ENCODE measurements at places on chromosomes 3 and 15. TPM values are rescaled to one million over a fixed set of nuclear protein-coding genes. Genes with fewer than 3 reads are reported as not detected.

The ZBTB47 gene
- 137 TPM for total RNA-seq

DNA sequence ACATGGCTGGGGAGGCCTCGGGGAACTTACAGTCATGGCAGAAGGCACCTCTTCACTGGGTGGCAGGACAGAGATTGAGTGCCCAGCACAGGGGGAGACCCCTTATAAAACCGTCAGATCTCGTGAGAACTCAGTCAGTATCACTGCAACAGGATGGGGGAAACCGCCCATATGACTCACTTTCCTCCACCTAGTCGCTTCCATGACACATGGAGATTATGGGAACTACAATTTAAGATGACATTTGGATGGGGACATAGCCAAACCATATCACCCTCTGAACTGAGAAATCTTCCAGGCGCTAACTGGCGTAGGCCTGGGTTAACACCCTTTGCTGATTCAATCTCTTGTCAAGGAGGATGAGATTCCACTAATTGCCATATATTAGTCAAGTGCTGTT, 392.3 kb downstream of the FEZF2 start:
- no peaks in the 10 kb centered on the region for H3K36me3 ChIP-seq
- no peak for DNase-seq
- H3K27ac ChIP-seq, result no peak overlapping the region
- H3K4me3 ChIP-seq, result no peak overlapping the region
- H3K4me1 ChIP-seq, result peaks cover 49% of the 10 kb centered on the region

The PARP14 gene
- total RNA-seq, result 104 TPM

The LMOD3 gene
- 128 TPM for total RNA-seq

The IQCF5 gene
- total RNA-seq, result not detected

DNA sequence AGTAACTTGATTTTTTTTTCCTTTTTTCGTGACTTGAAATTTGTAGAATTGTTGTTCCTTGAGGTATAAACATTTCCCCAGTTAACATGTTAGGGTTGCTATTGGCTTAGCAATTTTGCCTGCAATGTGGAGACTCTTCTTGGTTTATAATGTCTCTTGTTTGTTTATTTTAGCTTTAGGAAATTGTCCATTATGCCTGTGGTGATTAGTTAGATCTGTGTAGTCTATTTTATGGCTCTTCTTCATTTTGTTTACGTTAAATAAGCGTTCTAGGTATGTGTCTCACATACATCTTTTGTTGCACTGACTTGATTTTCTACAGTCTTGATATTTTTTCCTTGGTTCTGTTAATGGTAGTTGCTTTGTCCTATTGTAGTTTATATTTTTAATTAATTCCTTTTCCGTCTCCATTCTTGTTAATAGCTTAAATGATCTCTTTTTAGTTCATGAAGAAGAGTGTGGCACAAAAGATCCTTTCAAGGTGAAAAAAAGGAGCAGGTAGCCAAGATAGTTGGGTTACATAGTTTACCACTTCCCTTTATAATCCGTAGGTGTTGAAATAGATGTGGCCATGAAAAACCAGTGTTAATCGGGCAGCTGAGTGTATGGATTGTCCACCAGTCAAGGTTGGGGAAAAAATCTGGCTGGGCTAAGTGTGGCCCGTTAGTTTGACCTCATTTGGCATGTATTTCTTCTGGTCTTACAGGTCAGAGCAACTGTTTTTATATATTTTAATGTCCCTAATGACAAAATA, 12.1 kb downstream of the IQGAP1 start:
- H3K27ac ChIP-seq, result peak overlapping the region; percentile 87
- no peaks in the 10 kb centered on the region for H3K27me3 ChIP-seq
- H3K4me3 ChIP-seq, result peak overlapping the region; percentile 11
- DNase-seq, result no peak
- no peaks in the 10 kb centered on the region for H3K36me3 ChIP-seq

- DNase-seq, result no peak
- no peak overlapping the region for H3K27ac ChIP-seq
- H3K36me3 ChIP-seq, result no peaks in the 10 kb centered on the region
Observed at GRCh38 chr3:54120657-54121413, 1.5 kb upstream of the CACNA2D3 start.

DNA sequence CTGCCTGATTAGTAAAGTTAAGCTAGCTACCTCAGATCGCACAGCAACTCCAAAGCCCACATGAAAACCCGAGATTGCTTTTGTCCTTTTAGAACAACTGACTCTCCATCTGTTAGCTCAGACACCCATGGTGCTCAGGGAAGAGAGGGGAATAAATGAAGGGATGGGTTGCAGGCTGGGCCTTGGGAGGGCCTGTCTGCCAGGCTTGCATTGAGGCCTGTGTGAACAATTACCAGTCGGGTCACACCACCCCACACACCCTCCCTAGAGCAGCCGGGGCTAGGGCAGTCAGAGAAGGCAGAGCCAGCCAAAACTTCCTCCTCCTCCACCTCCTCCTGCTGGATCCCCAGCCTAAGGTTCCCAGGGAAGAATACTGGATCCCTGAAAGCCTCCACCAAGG, 8.8 kb upstream of the PRKAR2A start:
- no peaks in the 10 kb centered on the region for H3K27me3 ChIP-seq
- no peak overlapping the region for H3K4me3 ChIP-seq
- no peak for DNase-seq

DNA sequence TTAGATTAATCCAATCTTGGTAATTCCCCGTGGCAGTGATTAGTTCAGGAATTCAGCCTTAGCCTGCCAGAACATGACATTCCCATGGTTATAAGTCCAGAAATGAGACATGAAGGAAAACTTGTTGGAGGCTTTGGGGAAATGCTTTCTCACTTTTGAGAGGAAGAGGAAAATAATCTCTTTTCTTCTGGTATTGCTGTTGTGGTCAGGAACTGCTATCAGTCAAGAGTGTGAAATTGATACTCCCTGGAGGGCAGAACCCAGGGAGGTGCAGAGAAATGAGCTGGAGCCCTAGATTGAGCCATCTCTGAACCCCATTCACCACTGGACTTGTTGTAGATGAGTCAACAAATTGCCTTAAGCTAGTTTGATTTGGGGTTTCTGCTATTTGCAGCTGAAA, 38.6 kb upstream of the APH1B start:
- no peaks in the 10 kb centered on the region for H3K27me3 ChIP-seq
- peak overlapping the region; percentile 24 for H3K27ac ChIP-seq
- H3K4me3 ChIP-seq, result no peak overlapping the region
- DNase-seq, result no peak
- no peaks in the 10 kb centered on the region for H3K36me3 ChIP-seq

DNA sequence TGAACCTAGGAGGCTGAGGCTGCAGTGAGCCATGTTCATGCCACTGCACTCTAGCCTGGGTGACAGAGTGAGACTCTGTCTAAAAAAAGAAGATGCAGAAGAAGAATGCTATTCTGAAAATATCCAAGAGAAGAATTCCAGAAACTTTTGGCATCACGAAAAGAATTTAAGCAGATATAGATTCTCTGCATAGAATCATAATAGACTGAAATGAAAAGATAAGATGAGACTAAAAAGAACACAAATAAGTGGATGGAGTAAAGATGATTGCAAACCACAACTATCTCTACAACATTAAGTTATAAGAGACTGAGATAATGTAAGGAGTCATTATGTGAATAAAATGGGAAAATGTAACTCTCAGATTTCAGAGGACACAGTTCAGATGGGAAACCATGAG, 140.7 kb upstream of the TMC3 start:
- DNase-seq, result no peak
- H3K36me3 ChIP-seq, result no peaks in the 10 kb centered on the region
- H3K27me3 ChIP-seq, result no peaks in the 10 kb centered on the region
